RWPE2 (cell line): ENCODE measurements at places on chromosomes 6 and 20.

DNA sequence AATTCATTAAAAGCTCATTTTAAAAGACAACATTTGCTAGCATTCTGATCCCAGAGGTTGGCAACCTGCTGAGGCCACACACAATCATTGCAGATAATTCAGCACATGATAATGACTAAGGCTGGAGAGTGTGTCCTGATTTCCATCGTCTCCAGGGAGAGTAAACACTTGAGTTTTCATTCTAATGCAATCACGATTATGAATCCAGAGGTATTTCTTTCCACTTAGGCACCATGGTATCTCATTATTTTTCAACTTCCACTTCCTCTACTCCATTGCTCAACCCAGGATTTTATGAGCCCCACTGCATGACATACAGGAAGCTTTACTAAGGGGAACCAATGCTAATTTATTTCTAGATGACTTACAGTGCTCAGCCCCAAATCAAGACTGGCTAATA is 273.8 kb upstream of the AGPAT4 start:
- no peak overlapping the region for H3K27ac ChIP-seq
- no peaks in the 10 kb centered on the region for H3K27me3 ChIP-seq
- no peaks in the 10 kb centered on the region for H3K4me1 ChIP-seq
- H3K36me3 ChIP-seq: no peaks in the 10 kb centered on the region

GRCh38 chr6:157521362-157522335 is 140.7 kb downstream of the ZDHHC14 start:
- no peak for DNase-seq
- H3K4me3 ChIP-seq: no peak overlapping the region
- H3K27ac ChIP-seq: no peak overlapping the region
- no peaks in the 10 kb centered on the region for H3K36me3 ChIP-seq

GRCh38 chr20:48456366-48457192 is 371.2 kb downstream of the PREX1 start:
- no peaks in the 10 kb centered on the region for H3K27me3 ChIP-seq
- no peak overlapping the region for H3K27ac ChIP-seq
- no peaks in the 10 kb centered on the region for H3K36me3 ChIP-seq

DNA sequence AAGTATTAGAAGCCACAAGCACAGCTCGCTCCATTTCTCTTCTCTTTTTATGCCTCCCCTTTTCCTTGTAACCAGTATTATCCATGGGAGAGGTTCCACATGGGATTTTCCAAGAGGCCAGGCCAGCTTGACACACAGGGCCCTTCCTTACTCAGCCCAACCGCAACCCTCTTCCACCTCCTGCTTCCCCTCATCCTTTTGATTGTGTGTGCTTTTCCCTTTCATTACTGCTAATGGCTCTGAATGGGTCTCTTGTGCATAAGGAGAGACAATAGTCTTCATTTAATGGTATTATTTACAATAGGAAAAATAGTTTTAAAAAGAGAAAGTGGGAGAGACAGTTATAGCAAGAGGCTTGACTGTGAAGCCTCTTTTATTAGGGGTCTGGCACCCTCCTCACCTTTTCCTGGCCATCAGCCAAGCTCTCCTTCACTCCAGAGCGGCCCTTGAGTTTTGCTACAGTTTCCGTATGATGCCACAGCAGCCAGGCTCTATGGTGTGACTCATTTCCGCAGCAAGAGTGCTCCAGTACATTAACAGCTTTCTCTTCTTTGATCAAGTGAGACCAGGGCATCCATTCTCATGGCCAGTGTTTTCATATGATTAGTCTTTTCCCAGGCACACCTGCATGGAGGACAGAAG is 579.5 kb downstream of the TFAP2B start:
- H3K36me3 ChIP-seq: no peaks in the 10 kb centered on the region
- no peaks in the 10 kb centered on the region for H3K27me3 ChIP-seq
- DNase-seq: no peak
- no peak overlapping the region for H3K27ac ChIP-seq
- H3K4me3 ChIP-seq: no peak overlapping the region

DNA sequence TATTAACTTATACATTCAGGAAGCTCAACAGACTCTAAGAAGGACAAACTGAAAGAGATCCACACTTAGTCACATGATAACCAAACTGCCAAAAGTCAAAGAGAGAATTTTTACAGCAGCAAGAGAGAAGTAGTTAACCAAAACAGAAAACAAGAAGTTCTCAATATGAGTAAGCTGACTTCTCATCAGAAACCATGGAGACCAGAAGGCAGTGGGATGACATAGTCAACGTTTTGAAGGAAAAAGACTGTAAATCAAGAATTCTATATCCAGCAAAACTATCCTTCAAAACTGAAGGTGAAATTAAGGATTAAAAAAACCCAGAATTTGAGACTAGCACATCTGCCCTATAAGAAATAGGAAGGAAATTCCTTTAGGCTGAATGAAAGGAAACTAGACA is 60.4 kb downstream of the COL19A1 start:
- H3K36me3 ChIP-seq: no peaks in the 10 kb centered on the region
- no peak for DNase-seq
- no peaks in the 10 kb centered on the region for H3K4me1 ChIP-seq
- H3K27ac ChIP-seq: no peak overlapping the region
